ENCODE measurements at places on chromosomes 13 and 19.
A peak's percentile ranks its signal among the peaks of the same experiment; 100 is the strongest.

GRCh38 chr19:15696654-15697194 lies 23.8 kb downstream of the CYP4F12 start:
- no peak for DNase-seq

GRCh38 chr19:14814982-14815652 lies 19.9 kb downstream of the OR7A5 start:
- DNase-seq: no peak

DNA sequence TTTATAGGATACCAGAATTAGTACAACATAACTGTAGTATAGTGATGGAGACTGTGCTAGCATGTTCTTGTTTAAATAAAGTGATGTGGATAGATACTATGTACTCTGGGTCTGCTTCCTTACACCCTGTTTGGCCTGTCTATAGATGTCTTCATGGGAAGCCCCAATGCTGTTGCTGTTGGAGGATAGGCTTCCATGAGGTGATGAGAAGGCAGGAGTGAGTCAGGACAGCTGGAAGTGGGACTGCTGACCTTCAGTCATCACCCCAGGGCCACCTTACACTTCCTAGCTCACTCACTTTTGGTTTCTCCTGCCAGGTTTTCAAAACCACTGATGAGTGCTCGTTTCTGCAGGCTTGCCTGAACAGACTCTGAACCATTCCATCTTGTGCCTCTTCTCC lies 4.2 kb downstream of the KCTD4 start:
- no peak for DNase-seq

DNA sequence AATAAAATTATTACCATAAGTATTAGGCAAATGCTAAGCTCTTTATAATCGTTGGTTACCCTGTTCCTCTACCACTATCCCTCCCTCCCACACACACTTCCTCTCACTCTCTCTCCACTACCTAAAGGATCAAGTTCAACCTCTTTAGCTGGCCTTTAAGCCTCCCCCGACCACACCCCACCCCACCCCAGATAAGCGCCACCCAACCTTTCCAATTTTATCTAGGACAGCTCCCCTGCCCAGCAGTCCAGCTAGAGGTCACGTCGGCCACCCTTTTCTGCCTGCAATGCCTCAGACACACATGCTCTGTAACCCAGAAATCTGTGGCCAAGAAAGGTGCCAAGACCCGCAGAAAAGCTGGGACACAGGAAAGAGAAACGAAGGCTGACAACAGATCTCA lies 1.1 kb downstream of the LYPD4 start:
- no peak for DNase-seq

GRCh38 chr13:114012141-114012540 lies 38.3 kb upstream of the C13orf46 start:
- no peak for DNase-seq

- DNase-seq: no peak
Measured at GRCh38 chr19:18109733-18110608, 12.4 kb downstream of the MAST3 start.

DNA sequence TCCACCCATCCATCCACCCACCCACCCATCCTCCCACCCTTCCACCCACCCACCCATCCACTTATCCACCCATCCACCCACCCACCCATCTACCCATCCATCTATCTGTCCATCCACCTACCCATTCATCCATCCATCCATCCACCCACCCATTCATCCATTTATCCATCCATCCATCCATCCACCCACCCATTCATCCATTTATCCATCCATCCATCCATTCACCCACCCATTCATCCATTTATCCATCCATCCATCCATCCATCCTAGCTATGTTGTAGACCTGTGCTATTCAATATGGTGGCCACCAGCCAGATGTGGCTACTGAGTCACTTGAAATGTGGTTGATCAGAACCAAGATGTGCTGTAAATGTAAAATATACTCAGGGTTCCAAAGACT lies 5.1 kb downstream of the CAMSAP3 start:
- DNase-seq: no peak

- peak; percentile 78 for DNase-seq
Measured at GRCh38 chr19:46717034-46717715, at the start of gene PRKD2. Gene PRKD2 (minus strand): TSS chr19:46717114. CDS start chr19:46716370, 744 bp downstream.

- no peak for DNase-seq
Measured at GRCh38 chr19:38993271-38993670, 17.7 kb upstream of the FBXO17 start.

DNA sequence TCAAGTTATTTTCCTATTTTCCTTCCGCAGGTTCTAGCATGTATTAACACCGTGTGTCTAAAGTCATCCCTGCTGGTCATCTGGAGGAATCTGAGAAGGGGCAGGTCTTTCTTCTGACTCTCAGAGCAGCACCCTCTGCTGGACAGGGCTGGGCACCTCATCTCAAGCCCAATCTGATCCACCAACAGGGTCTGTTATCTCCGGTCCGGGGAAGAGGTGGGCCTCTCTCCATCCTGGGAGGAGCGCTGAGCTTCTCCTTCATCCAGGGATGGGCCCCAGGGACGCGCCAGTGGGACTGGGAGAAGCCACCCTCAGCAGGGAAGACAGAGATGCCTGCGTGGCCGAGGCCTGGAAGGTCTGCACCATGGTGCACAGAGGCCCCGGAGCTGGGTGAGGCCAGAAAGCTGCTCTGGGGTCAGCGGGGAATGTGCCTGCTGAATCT lies 26.0 kb upstream of the ZNF331 start:
- DNase-seq: peak; percentile 13

GRCh38 chr13:81540777-81541176 lies 1199.9 kb upstream of the SPRY2 start:
- no peak for DNase-seq

GRCh38 chr13:32022311-32022710 lies 9.3 kb upstream of the FRY start:
- no peak for DNase-seq

DNA sequence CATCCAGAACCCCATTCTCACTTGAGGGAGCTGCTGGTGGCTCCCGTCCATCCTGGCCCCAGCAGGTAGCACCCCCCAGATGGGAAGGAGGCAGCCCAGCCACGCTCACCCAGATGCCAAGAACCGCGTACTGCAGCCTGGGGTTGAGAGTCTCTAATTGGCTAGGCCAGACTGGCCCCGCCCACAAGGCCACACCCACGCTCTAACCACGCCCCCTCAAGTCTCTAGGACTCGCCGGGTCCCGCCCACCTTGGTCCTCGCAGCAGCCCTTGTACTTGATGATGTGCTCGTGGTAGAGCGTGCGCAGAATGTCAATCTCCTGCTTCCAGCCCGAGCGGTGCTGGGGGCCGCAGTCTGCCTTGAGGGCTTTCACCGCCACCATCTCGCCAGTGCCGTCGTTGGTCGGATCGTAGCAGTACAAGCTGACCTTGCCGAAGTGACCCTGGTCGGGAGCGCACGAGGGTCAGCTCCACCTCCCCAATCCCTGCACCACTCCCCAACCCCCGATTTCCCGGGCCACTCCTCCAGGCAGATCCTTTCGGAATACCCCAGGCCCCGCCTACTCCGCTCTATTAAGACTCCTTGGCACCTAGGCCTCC lies 14.5 kb upstream of the ICAM3 start:
- no peak for DNase-seq

DNA sequence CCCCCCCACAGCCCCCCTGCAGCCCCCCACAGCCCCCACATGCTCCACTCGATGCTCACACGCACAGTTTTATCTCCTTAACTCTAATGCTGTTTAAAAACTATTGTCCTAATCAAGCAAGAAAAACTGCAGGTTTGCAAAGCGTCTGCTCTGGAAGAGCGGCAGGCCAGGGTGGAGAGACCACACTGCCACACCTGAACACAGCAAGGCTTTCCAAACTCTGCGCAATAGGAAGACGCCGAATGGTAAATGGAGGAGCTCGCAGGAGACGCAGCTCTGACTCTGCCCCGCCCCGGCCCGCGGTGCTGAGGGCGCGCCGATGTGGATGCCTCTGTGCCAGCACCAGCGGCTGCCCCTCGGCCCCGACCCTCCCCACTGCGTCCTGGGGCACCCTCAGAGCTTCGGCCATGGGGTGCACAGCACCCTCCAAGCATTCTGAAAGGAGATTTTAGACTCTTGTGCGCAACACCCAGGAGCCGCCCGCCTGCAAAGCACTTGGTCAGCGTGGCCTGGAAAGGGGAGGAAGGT lies 32.4 kb downstream of the RASA3 start:
- no peak for DNase-seq

- DNase-seq: no peak
Measured at GRCh38 chr13:69872321-69873047, 235.1 kb upstream of the ATXN8OS start.

DNA sequence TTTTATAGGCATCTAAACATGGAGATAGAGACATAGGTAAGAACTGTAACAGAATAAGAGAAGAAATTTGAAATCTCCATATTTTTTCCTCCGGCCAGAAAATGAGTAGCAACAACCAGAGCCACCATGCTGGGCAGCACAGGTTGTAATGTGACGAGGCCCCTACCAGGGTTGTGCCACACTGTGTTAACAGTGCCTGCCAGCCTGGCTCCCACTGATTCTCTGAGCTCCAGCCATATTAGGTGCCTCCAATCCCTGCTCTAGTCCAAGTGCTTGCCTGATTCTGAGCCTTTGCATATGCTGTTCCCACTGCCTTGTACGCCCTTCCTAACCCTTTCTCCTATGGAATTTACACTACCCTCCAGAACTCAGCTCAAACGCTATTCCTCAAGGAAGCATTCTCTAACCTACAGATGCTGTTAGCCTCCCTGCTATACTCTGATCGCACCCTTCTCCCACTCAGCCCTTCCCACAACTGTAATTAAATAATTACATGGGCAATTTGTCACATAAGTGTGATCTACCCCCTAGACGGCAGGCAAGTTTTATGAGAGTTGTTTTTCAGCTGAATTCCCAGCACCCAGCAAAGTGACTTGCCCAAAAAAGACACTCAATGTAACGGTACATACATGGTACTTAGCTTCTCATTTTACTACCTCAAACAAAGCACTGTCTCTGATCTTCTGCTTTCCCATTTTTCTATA lies 37.6 kb upstream of the STARD13 start:
- DNase-seq: no peak

- no peak for DNase-seq
Measured at GRCh38 chr19:31146546-31147183, 202.6 kb downstream of the TSHZ3 start.

GRCh38 chr19:1050989-1051788 lies 11.3 kb downstream of the ABCA7 start:
- DNase-seq: no peak

- DNase-seq: no peak
Measured at GRCh38 chr13:107482688-107483087, 732.6 kb downstream of the LIG4 start.

GRCh38 chr13:94620286-94620896 lies 18.7 kb downstream of the GPR180 start:
- no peak for DNase-seq

DNA sequence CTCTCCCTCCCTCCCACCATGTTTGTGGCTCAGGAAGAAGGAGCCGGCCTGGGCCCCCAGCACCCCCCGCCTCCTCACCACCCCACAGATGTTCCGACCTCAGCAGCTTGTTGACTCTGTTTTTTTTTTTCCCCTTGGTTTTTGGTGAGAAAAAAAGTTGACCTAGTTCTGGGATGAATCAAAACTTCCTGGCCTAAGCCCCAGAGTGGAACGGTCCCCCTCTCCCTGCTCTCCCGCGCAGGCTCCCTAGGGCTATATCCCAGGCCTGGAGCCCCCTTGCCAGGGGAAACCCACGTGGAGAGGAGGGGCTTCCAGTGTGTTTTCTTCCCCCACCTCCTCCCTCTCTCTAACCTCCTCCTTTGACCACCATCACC lies 4.0 kb downstream of the COL5A3 start:
- DNase-seq: no peak
